ENCODE measurements at places on chromosomes 2 and 18.

- DNase-seq = no peak
Measured at GRCh38 chr2:28433935-28434599, 41.4 kb downstream of the FOSL2 start.

- no peak for DNase-seq
Measured at GRCh38 chr2:242001853-242002252, 132.3 kb downstream of the RTP5 start.

DNA sequence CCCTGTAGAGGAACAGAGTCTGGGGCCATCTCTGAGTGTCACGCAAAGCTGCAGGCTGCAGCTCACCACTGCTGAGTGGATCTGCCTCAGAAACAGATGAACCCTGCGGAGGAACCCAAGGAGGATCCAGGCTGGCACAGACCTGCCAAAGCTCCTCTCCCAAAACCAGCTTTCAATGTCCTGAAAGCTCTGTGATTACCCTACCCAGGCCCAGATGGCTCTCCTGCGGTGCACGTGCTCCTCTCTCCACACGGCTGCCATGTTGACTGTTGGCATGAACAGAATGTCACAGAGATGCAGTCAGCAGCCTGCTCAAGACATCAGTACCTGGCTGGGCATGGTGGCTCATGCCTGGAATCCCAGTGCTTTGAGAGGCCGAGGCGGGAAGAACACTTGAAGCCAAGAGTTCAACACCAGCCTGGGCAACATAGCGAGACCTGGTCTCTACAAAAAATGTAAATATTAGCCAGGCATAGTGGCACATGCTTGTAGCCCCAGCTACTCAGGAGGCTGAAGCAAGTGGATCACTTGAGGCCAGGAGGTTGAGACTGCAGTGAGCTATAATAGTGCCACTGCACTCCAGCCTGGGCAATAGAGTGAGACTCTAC, 216.8 kb downstream of the MGAT5 start:
- DNase-seq = no peak

- no peak for DNase-seq
Measured at GRCh38 chr2:233764264-233764663, 4.2 kb downstream of the UGT1A1 start.

DNA sequence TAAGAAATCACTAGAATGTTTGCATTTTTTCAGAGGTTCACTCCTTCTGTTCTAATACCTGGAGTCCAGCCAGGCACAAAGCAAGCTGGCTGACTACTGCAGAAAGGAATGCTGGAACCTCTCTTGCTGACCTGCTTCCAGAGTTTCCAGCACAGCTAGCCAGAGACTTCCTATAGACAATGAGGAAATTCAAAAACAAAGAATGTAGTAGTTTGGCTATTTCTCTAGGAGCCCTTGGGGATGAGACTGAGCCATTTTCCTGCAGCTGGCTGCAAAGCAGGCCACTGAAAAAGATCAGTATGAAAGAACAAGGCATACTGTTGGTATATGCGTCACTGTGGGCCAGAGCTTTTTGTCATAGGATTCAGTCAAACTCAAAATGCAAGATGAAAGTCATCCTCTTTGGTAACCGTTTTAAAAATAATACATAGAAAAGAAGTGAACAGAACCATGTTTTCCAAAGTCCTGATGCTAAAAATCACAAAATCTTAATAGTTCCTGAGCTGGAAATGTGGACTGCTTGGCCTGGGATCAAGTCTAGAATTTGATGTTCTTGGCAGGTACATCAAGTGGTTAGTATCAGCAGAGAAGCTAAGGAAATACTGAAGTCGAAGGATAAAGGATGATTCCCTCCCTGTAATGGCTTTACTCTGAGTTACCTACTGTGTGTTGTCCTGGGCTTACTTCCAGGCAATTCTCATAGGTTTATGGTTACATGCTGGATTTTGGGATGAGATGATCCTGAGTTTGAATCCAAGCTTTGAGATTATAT, 9.0 kb upstream of the DSEL start:
- DNase-seq = no peak

GRCh38 chr18:79217979-79218604, 148.9 kb downstream of the ATP9B start:
- no peak for DNase-seq

DNA sequence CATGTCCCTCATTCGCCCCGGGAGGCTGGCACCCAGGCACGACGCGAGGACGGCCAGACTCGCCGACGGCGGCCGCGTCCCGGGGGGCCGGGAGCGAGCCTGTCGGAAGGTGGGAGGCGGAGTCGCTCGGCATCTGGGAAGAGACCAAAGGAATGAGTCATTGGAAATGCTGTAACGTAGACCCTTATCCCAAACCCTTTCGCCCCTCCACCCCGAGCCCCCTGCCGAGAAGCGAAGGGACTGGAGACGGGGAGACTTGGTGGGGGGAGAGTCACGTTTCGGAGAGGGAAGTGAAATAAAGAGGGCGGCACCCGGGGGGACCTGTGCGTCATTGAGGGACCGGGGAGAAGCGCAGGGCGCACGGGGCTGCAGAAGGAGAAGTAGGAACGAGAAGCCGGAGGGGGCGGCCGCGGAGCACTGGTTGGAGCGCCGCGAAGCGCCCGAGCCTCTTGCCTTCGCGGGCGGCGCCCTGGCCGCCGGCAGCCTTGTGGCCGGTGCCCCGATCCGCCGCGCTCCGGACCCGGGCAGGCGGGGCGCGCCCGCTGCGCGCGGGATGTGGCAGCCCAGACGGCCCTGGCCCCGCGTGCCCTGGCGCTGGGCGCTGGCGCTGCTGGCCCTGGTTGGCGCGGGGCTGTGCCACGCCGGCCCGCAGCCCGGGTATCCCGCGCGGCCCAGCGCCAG, at the start of gene EMILIN2:
TSS of gene EMILIN2 (plus strand) at position 371 of the 681 bp plus-strand sequence. CDS start at position 554, 183 bp downstream.
- DNase-seq = no peak

DNA sequence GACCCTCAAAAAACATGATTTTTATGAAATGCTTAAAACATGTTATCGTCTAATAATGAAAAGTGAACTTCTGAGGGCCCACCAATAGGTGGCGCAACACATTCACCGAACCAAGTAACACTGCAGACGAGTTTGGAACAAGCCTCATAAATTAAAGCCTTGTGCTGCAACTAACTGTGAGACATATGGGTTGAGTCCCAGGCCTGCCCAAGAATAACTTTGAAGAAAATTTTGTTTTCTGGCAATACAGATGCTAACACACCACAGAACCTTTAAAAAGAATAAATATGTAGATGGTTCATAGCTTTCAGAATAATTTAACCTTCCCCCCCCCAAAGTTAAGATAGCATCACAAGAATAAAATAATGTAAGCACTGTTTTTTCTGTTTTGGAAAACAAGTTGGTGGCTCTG, 285.9 kb downstream of the RNF144A start:
- peak; percentile 56 for DNase-seq

- no peak for DNase-seq
Measured at GRCh38 chr18:38619129-38619528, 1053.5 kb upstream of the CELF4 start.

GRCh38 chr2:178990533-178991241, 59.2 kb downstream of the CCDC141 start:
- no peak for DNase-seq

- DNase-seq = no peak
Measured at GRCh38 chr2:216385478-216385877, 13.2 kb upstream of the MARCHF4 start.

GRCh38 chr2:147177071-147177857, 667.6 kb upstream of the ACVR2A start:
- no peak for DNase-seq

DNA sequence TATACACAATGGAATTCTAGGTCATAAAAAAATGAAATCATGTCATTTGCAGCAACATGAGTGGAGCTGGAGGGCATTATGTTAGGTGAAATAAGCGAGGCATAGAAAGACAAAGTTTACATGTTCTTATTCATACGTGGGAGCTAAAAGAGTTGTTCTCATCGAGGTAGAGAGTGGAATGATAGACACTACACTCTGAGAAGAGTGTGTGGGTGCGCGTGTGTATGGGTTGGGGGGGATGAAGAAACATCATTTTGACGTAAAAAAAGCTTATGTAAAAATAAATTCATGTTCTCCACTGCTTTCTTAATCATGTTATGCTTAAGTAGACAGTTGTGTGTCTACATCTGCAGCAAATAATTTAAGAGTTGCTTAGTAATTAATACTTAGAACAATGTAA, 123.6 kb downstream of the ZNF804A start:
- no peak for DNase-seq

DNA sequence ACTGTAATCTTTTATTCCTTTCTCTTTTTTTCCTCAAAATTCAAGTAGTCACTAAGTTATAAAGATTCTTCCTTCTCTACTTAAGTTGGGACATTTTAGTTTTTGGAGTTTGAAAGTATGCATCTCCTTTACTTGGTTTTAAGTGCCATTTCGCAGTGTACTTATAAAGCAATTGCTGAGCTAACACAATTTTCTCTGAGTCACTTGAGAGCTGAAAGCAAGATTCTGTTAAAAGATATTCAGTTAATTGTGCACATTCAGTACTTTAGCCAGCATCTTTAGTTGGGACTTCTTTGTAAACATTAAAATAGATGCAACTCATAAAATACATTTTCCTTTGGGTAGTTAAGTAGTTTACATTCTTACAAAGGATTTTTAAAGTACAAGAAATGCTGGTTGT, 136.0 kb downstream of the GFPT1 start:
- DNase-seq = no peak

DNA sequence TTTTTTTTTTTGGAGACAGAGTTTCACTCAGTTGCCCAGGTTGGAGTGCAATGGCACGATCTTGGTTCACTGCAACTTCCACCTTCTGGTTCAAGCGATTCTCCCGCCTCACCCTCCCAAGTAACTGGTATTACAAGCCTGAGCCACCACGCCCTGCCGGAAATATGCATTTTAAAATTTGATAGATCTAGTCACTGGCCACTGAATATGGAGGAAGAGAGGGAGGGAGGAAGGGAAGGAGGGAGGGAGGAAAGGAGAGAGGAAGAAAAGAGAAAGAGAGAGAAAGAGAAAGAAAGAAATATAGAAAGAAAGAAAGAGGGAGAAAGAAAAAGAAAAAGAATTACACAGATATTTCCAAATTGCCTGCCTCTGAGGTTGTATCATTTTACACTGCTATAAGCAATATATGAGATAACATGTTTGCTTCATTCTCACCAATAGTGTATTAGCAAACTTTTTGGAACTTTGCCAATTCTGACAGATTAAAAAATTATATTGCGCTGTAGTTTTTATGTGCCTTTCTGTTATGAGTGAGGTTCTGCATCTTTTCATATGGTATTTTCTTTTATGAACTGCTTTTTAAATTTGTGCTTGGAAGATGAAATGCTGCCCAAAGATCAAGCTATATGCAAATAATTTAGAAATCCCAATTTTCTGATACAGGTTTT, 161.2 kb upstream of the MAP3K20 start:
- no peak for DNase-seq

DNA sequence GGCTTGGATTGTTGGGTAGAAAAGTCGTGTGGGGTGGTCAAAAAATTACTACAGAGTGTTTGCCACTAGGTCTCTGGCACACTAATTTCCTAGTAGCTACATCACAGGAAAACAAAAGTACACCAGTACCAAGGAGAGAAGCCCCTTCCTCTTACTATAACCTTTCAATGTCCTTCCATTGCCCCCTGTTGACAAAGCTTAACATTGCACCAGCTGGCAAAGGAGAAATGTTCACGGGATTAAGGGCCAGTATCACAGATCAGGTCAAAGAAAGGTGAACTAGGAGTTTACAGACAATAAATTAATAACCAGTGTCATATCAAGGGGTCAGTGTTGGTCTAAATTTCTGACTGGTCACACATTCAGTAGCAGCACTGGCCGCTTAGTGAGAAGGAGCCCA, 1139.6 kb upstream of the FAM98A start:
- DNase-seq = no peak

DNA sequence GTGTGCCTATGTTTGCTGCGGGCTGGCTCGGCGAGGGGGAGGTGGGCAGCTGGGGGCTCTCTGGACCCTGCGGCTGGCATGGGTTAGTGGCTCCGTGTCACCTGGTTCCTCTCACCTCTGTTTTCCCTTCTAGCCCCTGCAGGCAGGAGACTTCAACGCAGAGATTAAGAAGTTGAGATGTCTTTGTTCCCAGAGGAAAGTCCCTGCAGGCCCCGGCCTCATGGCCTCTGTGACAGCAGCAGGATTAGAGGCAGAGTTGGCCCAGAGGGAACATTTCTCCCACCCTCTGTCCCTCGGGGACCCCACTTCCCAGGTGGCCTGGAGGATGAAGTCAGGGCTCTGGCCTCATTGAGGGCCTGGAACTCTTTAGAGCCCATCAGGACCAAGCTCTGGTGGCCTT, 56.5 kb downstream of the HPCAL1 start:
- DNase-seq = no peak

- no peak for DNase-seq
Measured at GRCh38 chr2:10430886-10431622, 17.1 kb downstream of the ODC1 start.

GRCh38 chr2:178602901-178603300, 122.6 kb downstream of the PLEKHA3 start:
- no peak for DNase-seq

GRCh38 chr18:27921904-27922751, 254.8 kb downstream of the CDH2 start:
- DNase-seq = no peak

DNA sequence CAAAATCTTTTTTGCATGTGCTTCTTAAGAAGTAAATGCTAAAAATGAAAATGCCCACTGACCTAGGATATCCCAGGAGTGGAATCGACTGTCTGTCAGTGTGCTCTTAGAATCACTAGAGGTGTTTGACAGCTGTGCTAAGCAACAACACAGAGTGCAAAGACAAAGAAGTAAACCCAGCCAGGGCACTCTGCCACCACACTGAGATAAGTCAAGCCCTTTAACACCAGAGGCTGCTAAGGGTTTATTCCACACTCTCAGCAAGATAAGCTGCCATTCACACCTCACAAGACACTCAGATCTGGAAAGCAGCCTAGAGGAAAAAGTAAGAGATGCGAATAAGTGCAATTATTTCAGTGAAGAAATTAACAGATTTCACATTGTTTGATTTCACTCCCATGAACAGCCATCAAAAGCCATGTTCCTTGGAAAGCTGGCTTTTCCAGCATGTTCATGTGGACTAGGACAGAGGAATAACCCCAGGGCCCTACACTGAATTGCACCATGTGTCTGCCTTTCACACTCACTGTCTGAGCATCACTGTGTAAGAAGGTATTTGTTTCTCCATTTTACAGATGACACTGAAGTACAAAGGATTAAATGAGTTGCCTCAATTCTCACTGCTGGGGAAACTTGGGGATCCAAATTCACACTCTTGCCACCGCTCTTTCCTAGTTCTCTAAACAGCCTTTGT, 6.0 kb upstream of the BMP10 start:
- DNase-seq = no peak

DNA sequence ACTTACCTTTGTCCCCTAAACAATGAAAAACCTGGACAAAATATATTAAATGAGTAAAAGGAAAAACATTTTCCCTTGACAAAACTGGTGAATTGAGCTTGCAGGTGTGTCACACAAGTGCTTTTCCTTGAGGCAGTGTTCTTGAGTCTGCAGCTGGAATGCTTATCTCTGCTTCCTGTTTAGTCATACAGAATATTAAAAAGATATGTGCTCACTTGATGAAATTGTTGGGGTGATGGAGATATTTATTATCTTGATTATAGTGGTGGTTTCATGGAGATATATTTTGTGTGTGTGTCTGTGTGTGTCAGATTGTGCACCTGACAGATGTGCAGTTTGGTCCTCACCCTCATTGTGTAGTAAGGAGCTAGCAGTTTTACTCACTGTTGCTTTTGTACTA, 3.3 kb downstream of the TAF1B start:
- no peak for DNase-seq

- no peak for DNase-seq
Measured at GRCh38 chr18:8947566-8947965, 154.9 kb upstream of the NDUFV2 start.

- no peak for DNase-seq
Measured at GRCh38 chr2:160970052-160970965, 189.9 kb upstream of the TANK start.
